ENCODE measurements at places on chromosomes 2 and 18.

GRCh38 chr2:68837164-68837860, 33.9 kb downstream of the BMP10 start:
- H3K27ac ChIP-seq: no peak overlapping the region
- no peaks in the 10 kb centered on the region for H3K36me3 ChIP-seq
- H3K27me3 ChIP-seq: no peaks in the 10 kb centered on the region
- H3K4me1 ChIP-seq: peaks cover 6% of the 10 kb centered on the region
- no peak for DNase-seq

DNA sequence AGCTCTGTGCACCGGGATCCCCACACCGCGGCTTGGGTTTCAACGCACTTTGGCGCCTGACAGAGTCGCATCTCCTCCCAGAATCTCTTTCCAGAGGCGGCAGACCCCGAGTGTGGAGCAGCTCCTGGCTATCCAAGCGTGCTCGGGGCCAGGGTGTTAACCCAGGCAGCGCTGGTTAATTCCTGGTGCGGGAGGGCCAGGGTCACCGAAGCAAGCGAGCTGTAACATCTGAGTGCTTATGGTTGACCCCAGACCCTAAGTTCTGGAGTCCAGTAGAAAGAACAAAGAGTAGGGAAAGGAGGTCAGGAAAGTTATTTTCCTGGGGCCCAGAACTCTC, 566 bp upstream of the OSR1 start:
- peaks cover 29% of the 10 kb centered on the region for H3K4me1 ChIP-seq
- peak overlapping the region; percentile 76 for H3K27ac ChIP-seq
- no peaks in the 10 kb centered on the region for H3K36me3 ChIP-seq
- no peak for DNase-seq
- H3K4me3 ChIP-seq: peak overlapping the region; percentile 53

GRCh38 chr2:26801328-26801727, 15.5 kb downstream of the CENPA start:
- H3K4me1 ChIP-seq: no peaks in the 10 kb centered on the region
- no peak for DNase-seq
- no peaks in the 10 kb centered on the region for H3K36me3 ChIP-seq
- H3K27ac ChIP-seq: no peak overlapping the region
- H3K27me3 ChIP-seq: no peaks in the 10 kb centered on the region

GRCh38 chr2:196277002-196277401, 105.6 kb upstream of the STK17B start:
- H3K4me1 ChIP-seq: peaks cover 27% of the 10 kb centered on the region
- no peak for DNase-seq
- no peaks in the 10 kb centered on the region for H3K27me3 ChIP-seq
- H3K4me3 ChIP-seq: no peak overlapping the region
- H3K27ac ChIP-seq: no peak overlapping the region

- peaks cover 73% of the 10 kb centered on the region for H3K36me3 ChIP-seq
- no peaks in the 10 kb centered on the region for H3K27me3 ChIP-seq
- H3K4me1 ChIP-seq: no peaks in the 10 kb centered on the region
- H3K4me3 ChIP-seq: no peak overlapping the region
Observed at GRCh38 chr2:112065486-112065885, 10.4 kb downstream of the TMEM87B start.

DNA sequence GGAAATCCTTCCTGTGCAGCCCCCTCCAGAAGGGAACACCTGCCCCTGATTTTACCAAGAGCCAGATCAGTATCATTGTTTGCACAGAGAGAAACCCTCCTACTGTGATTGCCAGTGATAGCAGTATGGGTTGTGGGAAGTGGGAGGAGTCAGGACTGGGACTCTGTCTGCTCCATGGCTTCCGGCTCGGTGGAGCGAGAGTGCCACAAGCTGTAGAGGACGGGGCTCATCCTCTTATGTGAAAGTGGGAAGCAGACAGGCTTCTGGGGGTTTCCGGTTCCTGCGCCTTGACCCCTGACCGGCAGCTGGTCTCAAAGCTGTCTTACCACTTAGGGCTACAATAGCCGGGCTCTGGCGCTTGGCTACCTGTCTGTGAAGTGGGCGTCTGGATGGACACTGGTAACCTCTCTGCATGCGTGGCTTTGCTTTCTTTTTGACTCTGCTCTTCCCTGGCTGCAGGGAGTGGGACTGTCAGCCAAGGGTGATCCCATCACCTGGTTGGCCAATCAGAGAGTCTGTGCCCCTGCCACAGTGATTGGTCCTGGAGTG, 79.7 kb downstream of the BCL2L11 start:
- H3K36me3 ChIP-seq: no peaks in the 10 kb centered on the region
- no peak overlapping the region for H3K27ac ChIP-seq
- no peaks in the 10 kb centered on the region for H3K4me1 ChIP-seq
- no peaks in the 10 kb centered on the region for H3K27me3 ChIP-seq
- DNase-seq: peak; percentile 58
- H3K4me3 ChIP-seq: no peak overlapping the region
